ENCODE measurements at places on chromosomes 5 and 9.

DNA sequence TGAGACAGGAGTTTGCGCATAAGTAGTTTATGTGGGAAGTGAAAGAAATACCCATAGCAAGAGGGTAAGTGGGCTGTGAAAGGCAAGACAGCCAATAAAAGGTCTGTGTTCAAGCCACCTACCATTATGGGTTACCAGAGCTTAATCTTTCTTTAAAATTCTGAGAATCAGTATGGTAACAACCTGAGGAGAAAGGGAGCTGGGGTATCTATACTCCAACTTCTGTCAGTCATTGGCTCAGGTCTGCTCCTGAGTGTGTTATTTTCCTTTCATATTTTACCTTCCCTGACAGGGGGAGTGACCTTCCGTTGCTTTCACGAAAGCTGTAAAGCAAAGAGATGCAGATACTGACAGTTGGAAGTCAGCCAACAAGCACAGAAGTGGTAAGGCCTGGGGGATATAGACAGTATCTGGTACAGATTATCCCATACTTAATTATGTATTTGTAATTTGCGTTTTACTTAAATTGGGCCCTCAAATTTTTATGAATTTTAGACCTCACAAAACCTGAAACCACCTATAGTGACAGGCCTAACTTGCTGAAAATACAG is 233.4 kb downstream of the RAB3C start:
- DNase-seq, result no peak

- no peak for DNase-seq
Observed at GRCh38 chr9:116191576-116192415, 38.2 kb downstream of the PAPPA start.

GRCh38 chr5:177362610-177363507 is 5.1 kb downstream of the RGS14 start:
- DNase-seq, result peak; percentile 66

- no peak for DNase-seq
Observed at GRCh38 chr5:121640298-121640697, 211.4 kb upstream of the FTMT start.

DNA sequence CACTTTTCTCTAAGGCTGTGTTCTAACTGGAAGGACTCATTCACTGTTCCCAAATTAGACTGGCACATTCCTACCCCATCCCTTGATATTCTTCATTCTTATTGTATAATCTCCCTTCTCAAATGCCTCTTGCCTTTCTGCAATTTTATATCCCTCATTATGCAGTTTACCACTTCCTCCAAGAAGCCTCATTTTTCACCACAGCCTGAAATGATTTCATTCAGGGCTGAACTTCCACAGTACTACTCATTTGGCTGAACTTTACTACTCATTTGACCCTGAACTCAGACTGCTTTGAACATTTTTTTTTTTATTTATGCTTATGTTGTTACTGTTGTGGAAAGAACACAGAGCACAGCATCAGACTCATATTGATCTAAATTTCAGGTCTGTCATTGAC is 32.7 kb downstream of the GRIA1 start:
- DNase-seq, result no peak

GRCh38 chr5:140038373-140038957 is 4.6 kb downstream of the NRG2 start:
- no peak for DNase-seq

DNA sequence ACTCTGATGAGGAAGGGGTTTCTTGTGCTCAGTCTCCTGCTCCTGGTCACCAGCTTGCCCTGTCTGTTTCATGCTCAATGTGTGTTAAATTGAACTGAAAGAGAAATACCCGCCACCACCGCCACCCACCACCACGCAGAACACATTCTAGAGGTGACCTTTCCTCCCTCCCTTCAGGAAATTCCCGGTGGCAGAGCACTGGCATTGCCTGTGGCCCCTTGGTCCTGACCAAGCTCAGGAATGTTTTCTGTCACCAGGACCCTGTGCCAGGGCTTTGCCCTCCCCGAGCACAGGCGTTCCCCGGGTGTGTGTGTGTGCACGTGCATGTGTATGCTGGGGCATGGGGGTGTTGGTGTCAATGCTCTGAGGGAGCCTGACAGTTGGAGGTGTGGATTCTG is 10.2 kb upstream of the SLC25A51 start:
- no peak for DNase-seq

- no peak for DNase-seq
Observed at GRCh38 chr9:136674786-136675349, 12.2 kb downstream of the EGFL7 start.

GRCh38 chr5:33611877-33612276 is 171.1 kb downstream of the TARS1 start:
- no peak for DNase-seq

DNA sequence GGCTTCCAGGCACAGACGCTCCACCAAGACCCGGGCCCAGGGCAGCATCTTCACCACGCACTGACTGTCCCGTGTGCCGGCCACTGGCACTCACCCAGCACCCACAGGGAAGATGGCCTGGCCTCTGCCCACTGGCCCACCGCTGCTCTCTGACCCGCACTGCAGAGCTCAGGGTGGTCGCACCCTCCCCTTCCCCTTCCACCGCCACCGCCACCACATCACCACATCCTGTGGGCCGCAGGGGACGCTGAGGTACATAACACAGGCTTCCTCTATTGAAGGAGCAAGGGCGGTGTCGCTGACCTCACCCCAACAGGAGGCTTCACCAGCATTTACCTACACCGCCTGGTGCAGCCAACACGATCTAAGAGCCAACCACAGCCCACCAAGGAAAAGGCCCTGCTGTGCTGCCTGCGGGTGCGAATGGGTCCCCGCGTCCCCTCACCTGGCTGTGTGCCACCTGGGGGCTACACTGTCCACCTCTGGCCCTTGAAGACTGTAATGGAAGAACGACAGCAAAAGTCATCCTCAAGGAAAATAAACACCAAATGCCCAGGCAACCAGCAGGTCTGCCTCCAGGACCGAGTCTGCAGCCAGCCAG is 101.8 kb downstream of the CAMSAP1 start:
- no peak for DNase-seq

DNA sequence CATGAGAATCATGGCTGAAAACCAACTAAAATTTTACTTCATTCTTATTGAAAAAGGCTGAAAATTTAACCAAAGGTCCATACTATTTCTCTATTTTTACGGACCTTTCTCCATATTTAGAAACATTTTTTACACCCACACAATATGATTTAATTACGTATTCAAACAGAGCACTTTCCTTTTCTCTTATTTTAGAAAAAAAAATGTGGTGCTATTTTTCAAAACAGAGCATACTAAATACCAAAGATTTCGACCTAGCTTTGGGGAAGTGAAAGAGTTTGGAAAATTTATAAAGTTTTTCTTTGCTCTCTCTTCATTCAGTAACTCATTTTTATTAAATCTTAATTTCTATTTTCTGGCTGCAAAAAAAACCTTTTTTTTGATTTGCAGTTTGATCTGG is 38.1 kb downstream of the RNF145 start:
- no peak for DNase-seq

- DNase-seq, result peak; percentile 38
Observed at GRCh38 chr5:757931-758697, 26.4 kb downstream of the ZDHHC11B start.

DNA sequence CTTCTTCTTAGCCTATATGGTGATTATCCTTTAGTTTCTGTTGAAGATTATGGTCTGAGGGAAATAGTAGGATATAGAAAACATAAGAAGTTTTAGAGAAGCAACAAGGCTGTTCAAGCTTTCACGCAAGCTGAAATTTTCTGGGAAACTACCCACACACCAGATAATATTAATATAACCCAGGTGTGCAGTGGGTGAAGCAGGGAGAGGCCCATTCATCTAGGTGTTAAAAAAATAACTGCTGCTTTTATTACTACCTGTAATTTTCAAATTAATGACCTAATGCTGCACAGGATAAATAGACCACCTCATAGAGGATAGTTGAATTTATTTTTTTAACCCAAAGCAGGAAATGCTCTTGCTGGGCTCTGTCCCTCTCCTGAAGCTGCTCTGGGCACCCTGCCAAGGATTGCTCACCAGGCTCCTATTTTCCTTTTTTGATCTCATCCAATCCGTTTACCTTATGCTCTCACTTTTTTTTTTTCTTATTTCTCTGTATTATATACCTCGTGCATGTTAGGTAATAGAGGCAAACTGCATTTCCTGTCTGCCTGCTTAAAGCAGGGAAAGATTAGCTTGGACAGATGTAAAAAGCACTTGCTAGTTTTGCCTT is 124.3 kb upstream of the SLC12A2 start:
- no peak for DNase-seq

DNA sequence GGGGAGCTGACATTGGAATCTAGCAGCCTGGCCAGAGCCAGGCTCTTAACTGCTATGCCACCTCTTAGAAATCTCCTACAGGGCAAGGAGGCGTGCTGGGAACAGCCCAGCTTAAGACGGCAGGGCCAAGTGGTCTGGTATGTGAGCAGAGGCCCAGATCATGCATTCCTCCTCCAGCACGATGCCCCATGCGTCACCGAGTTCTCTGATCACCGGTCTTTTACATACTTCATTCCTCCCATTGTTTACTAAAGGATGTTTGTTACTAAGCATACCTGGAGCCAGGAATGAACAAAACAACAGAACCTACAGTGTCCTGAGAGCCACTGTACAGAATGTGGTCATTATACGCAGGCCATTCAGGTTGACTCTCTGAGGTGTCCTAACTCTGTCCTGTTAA is 73.8 kb downstream of the TRIO start:
- no peak for DNase-seq

All from stimulated activated CD4-positive, alpha-beta T cell treated with anti-CD3 and anti-CD28 coated beads, Interleukin-4, amount 100 ng/mL, for 24 hours (primary cell).